ENCODE measurements at places on chromosomes 5 and 9.

- DNase-seq, result no peak
Measured at GRCh38 chr5:172496671-172497371, 42.5 kb upstream of the SH3PXD2B start.

- no peak for DNase-seq
Measured at GRCh38 chr5:68534131-68534940, 318.8 kb downstream of the PIK3R1 start.

DNA sequence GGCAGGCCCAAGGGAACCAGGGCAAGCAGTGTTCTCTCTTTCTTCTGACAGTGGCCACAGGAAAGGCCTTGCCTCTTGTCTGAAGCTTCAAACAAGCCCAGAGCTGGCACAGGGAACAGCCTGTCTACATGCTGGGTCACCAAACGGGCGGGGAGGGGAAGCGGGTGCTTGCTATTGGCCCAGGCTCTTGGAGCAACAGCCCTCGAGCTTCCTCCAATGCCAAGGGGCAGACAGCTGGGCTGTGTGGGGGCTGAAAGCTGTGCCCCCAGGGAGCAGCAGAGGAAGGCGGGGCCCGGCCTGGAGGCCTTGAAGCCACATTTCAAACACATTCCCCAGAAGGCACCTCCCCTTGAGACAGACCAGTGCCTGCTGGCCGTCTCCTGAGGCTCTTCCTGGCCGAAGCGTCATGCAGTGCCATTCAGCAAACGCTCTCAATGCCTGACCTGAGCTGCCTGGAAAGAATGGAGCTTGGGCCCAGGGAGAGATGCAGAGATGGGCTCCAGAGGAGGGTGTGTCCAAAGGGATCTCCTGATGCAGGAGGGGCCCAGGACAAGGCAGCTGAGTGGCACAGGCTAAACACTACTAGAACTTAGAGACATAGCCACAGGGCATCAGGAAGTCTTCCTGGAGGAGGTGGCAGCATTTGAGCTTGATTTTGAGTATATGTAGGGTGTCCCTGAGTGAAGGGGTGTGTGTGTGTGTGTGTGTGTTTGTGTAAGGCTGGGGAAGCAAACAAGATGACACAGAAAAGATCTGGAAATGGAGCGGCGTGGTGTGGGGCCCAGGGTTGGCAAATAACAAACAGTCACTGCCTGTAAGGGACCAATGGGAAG, 2.5 kb downstream of the FIBCD1 start:
- no peak for DNase-seq

- DNase-seq, result no peak
Measured at GRCh38 chr9:573691-574410, 267.6 kb upstream of the DMRT1 start.

DNA sequence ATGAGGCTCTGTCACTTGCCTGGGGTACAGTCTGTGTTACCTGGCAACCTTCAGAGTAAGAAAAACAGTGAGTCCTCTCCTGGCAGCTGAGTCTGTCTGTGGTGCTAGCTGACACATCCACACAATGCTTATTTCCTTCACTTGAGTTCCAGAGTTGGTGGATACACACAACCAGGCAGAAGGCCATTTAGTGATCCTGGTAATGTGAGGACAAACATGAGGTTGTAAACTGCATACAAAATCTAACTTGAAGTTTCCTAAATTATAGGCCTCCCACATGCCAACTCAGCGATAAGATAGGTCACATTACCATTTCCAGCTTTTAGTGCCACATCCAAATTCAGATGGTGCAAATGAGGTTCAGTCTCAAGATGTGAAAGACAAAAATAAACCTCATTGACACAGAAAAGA, 125.5 kb downstream of the DCP2 start:
- DNase-seq, result no peak

GRCh38 chr9:37031081-37031480, 3.0 kb downstream of the PAX5 start:
- no peak for DNase-seq

Data from stimulated activated CD4-positive, alpha-beta T cell treated with anti-CD3 and anti-CD28 coated beads, TNF-alpha, amount 100 ng/mL, for 1 hour (primary cell).